Right kidney (tissue), 9 donors: ENCODE measurements at places on chromosomes 6 and 20.

GRCh38 chr20:49308875-49309274, 31.0 kb upstream of the ZNFX1 start:
- no peak for DNase-seq

- no peak for DNase-seq
Measured at GRCh38 chr20:51221791-51222408, 199.0 kb upstream of the KCNG1 start.

GRCh38 chr6:36216559-36216958, 20.0 kb downstream of the BRPF3 start:
- DNase-seq: no peak

- no peak for DNase-seq
Measured at GRCh38 chr6:6085928-6086668, 79.4 kb upstream of the NRN1 start.
